Endothelial cell of umbilical vein (primary cell): ENCODE measurements at places on chromosomes 16 and 17. TPM values are rescaled to one million over a fixed set of nuclear protein-coding genes. Genes with fewer than 3 reads are reported as not detected.

Gene KIF2B
- total RNA-seq = not detected in 2 replicates

Gene MT1E
- total RNA-seq = 201 and 346 TPM in 2 replicates

Gene OR1F1
- total RNA-seq = not detected in 2 replicates

Gene CA7
- not detected in 2 replicates for total RNA-seq

Gene YBX2
- total RNA-seq = 0.31 TPM in 1 of 2 replicates, not detected in the other

Gene TNFRSF17
- total RNA-seq = not detected in 2 replicates

Gene ZNF624
- 5.1 and 5.7 TPM in 2 replicates for total RNA-seq

Gene CCL3
- total RNA-seq = not detected in 2 replicates

Gene NLE1
- 15.8 and 22.8 TPM in 2 replicates for total RNA-seq

Gene SPN
- total RNA-seq = not detected in 2 replicates

Gene TAC4
- not detected in 2 replicates for total RNA-seq

Gene SKAP1
- total RNA-seq = 0.51 and 0.75 TPM in 2 replicates

Gene DNAAF8
- 1.0 TPM in 1 of 2 replicates, not detected in the other for total RNA-seq

Gene ATP1B2
- not detected in 2 replicates for total RNA-seq

Gene SNX20
- not detected in 2 replicates for total RNA-seq

Gene HAS3
- total RNA-seq = 1.8 TPM in 2 replicates

Gene CDC6
- total RNA-seq = 49.9 and 55.2 TPM in 2 replicates
